Activated T-cell treated with anti-CD3 and anti-CD28 coated beads, Interleukin-2, amount 50 U/mL, for 72 hours (primary cell): ENCODE measurements at places on chromosomes 16 and 17. TPM values are rescaled to one million over a fixed set of nuclear protein-coding genes. Genes with fewer than 3 reads are reported as not detected.

DNA sequence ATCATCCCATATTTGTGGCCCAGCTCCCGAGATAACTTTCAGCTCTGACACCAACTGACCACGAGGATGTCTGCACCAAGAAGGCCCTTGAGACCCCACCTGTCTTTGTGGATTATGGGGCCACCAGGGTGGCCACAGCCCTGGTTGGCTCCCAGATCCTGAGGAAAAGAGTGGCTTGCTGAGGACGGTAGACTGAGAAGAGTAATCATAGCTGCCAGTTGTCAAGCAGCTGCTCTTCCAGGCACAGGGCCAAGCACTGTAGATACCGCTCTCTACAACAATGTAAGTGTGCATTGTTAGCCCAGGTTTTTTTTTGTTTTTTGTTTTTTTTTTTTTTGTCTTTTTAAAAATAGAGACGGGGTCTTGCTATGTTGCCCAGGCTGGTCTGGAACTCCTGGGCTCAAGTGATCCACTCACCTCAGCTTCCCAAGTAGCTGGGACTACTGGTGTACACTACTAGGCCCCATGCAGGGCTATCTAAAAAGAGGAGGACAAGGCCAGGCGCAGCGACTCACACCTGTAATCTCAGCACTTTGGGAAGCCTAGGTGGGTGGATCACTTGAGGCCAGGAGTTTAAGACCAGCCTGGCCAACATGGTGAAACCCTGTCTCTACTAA is 9.6 kb downstream of the ZNF205 start:
- H3K27ac ChIP-seq, result no peak overlapping the region
- no peak for DNase-seq
- peaks cover 22% of the 10 kb centered on the region for H3K4me1 ChIP-seq
- no peaks in the 10 kb centered on the region for H3K27me3 ChIP-seq
- H3K4me3 ChIP-seq, result no peak overlapping the region

DNA sequence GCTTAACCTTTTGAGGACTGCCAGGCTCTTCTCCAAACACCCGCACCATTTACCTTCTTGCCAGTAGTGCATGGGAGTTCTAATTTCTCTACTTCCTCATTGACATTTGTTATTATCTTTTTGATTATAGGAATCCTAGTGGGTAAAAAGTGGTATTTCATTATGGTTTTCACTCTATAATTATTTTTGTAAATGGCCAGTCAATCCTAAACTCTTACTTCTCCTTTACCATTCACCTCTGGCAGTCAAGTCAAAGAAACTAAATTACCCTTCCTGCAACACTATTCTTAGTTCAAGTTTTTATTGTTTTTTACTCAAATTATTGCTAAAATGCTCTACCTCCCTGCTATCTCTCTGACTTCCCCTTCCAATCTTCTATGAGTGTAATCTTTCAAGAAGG is 29.8 kb upstream of the ANKFY1 start:
- no peak for DNase-seq
- no peaks in the 10 kb centered on the region for H3K27me3 ChIP-seq
- peaks cover 4% of the 10 kb centered on the region for H3K4me1 ChIP-seq
- H3K36me3 ChIP-seq, result peaks cover 2% of the 10 kb centered on the region
- H3K27ac ChIP-seq, result peak overlapping the region; percentile 84

The RND2 gene
- not detected for total RNA-seq

GRCh38 chr17:10251212-10251948 is 53.0 kb upstream of the GAS7 start:
- peaks cover 4% of the 10 kb centered on the region for H3K27me3 ChIP-seq
- no peaks in the 10 kb centered on the region for H3K4me1 ChIP-seq
- H3K27ac ChIP-seq, result no peak overlapping the region

The CDK5R1 gene
- 24.6 TPM for total RNA-seq

GRCh38 chr17:21239680-21240368 is 13.4 kb downstream of the NATD1 start:
- no peaks in the 10 kb centered on the region for H3K36me3 ChIP-seq
- DNase-seq, result no peak
- H3K27ac ChIP-seq, result no peak overlapping the region

GRCh38 chr17:83136156-83136555 is 56.7 kb downstream of the METRNL start:
- H3K4me1 ChIP-seq, result no peaks in the 10 kb centered on the region
- no peak overlapping the region for H3K27ac ChIP-seq
- no peak overlapping the region for H3K4me3 ChIP-seq
- DNase-seq, result no peak

- peak overlapping the region; percentile 94 for H3K4me3 ChIP-seq
- no peaks in the 10 kb centered on the region for H3K27me3 ChIP-seq
- peaks cover 38% of the 10 kb centered on the region for H3K4me1 ChIP-seq
- H3K36me3 ChIP-seq, result no peaks in the 10 kb centered on the region
- peak; percentile 26 for DNase-seq
- H3K27ac ChIP-seq, result peak overlapping the region; percentile 90
Observed at GRCh38 chr17:80101946-80102663, 724 bp downstream of the GAA start.

- no peaks in the 10 kb centered on the region for H3K36me3 ChIP-seq
- no peak for DNase-seq
- H3K27ac ChIP-seq, result no peak overlapping the region
- no peak overlapping the region for H3K4me3 ChIP-seq
Observed at GRCh38 chr17:5877948-5878347, 192.2 kb upstream of the WSCD1 start.

The DNAI2 gene
- 1.4 TPM for total RNA-seq

GRCh38 chr17:18129041-18129502 is 20.5 kb downstream of the MYO15A start:
- H3K36me3 ChIP-seq, result no peaks in the 10 kb centered on the region
- H3K4me1 ChIP-seq, result no peaks in the 10 kb centered on the region
- H3K27me3 ChIP-seq, result no peaks in the 10 kb centered on the region
- H3K27ac ChIP-seq, result no peak overlapping the region

The COG1 gene
- total RNA-seq, result 36.2 TPM

DNA sequence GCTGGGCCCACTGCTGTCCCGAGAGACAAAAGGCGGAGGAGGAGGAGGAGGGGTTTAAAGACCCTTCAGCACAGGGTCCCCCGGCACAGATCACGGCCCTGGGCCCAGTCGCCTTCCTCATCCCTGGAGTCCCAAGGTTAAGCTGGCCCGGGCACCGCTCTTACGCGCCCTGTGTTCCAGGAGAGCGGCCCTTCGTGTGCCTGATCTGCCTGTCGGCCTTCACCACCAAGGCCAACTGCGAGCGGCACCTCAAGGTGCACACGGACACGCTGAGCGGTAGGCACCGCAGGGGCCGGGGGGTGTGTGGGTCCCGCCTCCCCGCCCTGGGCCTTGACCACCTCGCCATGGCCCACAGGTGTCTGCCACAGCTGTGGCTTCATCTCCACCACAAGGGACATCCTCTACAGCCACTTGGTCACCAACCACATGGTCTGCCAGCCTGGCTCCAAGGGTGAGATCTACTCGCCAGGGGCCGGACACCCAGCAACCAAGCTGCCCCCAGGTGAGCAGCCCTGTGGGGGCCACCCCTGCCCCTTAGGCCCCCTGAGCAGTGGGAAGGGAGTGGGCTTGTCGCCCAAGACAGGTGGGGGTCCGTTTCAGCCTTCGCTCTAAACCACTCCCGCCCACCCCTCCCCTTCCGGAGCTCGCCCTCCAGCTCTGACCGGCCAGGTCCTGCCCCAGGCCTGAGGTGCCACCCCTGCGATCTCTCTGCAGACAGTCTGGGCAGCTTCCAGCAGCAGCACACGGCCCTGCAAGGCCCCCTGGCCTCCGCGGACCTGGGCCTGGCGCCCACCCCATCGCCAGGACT is 37.6 kb upstream of the ZC3H18 start:
- peaks cover 13% of the 10 kb centered on the region for H3K4me1 ChIP-seq
- no peak for DNase-seq
- H3K36me3 ChIP-seq, result no peaks in the 10 kb centered on the region
- no peak overlapping the region for H3K4me3 ChIP-seq
- no peaks in the 10 kb centered on the region for H3K27me3 ChIP-seq
